ENCODE measurements at places on chromosomes 13 and 19.

DNA sequence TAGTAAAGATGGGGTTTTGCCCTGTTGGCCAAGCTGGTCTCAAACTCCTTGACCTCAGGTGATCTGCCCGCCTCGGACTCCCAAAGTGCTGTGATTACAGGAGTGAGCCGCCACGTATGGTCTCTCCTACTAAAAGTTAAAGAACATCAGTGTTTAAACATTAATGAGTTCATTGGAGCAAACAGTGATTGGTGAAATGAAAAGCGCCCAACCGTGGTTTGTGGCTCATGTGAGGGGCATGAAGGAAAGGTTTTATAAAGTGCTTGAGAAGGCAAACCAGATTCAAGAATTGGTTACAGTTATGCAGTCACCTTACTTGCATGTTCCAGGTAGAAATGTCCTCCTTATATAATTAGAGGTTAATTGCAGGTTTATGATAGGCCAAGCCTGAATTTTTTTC is 109.5 kb downstream of the ZNF675 start:
- DNase-seq = no peak

DNA sequence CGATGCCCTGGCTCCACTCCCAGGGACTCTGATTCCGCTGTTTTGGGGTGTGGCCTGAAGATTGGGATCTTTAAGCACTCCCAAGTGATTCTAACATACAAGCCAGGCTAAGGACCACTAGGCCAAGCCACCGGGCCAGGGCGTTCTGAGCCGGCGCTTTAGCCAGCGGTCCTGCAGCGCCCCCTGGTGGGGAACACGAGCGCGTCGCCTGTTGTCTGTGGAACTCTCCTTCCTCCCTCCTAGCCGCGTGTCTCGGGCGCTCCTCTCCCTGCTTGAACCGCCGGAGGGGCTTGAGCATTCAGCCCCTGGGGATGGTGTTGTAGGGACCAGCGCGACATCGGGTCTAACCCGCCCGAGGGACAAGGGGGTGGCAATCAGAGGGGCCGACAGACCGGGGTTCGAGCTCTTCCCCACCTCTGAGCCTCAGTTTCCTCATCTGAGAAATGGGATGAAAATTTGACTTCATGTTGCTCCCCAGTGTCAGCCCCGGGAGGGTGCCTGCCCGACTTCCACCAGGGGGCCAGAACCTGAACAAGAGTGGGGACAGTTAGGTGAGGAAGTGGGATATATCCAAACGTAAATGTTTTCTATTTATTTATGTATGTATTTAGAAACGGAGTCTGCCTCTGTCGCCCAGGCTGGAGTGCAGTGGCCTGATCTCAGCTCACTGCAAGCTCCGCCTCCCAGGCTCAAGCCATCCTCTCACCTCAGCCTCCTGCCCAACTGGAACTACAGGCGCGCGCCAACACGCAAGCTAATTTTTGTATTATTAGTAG is 18.0 kb upstream of the PNMA8B start:
- peak; percentile 91 for DNase-seq

DNA sequence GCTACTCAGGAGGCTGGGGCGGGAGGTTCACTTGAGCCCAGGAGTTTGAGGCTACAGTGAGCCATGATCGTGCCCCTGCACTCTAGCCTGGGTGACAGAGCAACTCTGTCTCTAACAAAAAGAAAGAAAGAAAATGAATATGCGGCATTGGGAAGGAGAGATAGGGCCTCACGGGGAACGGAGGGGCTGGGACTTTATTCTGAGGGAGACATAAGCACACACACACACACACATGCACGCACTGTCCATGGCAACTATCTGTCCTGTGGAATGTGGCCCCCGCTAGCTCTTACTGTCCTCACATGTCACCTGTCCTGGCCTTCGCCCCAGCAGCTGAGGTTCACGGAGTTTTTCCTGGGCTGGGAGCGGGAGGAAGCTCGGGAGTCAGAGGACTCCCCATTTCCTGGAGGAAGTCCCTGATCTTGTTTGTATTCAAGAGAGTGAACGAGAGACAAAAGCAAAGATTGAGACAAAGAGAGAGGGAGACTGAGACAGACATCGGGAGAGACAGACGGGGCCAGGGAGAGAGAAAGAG is 654 bp downstream of the STAP2 start:
- no peak for DNase-seq

GRCh38 chr19:46205183-46205984 is 24.2 kb upstream of the IGFL1 start:
- DNase-seq = no peak

GRCh38 chr19:24040621-24041020 is 46.4 kb upstream of the ZNF254 start:
- DNase-seq = no peak
